Cortex of kidney (tissue), 1 donor: ENCODE measurements at places on chromosomes 5 and 9.

DNA sequence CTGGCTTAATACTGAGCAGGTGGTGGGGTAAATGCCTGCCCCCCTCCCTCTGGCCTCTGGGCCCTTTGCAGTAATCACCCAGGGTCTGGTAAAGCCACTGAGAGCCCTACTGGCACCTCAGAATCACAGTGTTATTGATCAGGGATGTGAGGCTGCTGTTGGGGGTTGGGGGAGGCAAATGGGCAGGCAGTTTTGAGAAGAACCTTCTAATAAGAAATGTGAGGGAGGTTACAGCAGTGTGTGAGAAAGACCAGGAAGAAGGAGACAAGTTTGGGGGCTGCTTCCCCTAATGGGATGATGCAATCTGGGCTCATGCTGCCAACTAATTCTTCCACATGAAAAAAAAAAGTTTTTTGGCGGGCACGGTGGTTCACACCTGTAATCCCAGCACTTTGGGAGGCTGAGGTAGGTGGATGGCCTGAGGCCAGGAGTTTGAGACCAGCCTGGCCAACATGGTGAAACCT is 3.1 kb upstream of the B4GALT7 start:
- DNase-seq, result no peak

DNA sequence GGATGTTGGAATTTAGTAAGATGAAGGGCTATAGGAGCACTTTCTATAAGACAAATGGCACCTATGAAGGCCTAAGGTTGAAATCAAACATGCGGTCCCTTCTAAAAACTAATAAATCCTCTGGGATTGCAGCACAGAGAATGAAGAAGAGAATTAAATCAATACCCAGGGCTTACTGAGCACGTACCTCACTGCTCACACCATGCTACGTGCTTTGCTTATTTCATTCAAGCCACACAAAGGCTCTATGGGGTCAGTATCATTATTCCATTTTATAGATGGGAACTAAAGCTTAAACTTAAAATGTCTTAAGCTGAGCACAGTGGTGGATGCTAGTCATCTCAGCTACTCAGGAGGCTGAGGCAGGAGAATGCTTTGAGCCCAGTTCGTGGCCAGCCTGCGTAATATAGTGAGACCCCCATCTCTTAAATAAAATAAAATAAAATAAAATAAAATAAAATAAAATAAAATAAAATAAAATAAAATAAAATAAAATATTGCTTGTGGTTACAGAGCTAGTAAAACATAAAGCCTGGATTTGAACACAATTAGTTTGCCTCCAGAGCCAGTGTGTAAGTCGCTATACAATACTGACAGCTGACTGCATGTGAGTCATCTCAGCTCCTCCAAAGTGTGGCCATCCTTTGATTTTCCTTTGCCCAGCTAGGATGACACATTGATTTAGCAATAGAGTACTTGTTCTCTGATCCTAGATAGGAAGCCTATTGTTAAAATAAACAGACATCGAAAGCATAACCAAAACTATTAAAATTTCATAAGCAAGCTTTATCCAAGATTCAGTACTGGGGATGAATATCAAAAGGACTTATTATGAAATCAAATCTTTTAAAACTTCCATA is 20.9 kb upstream of the DPYSL3 start:
- DNase-seq, result no peak

DNA sequence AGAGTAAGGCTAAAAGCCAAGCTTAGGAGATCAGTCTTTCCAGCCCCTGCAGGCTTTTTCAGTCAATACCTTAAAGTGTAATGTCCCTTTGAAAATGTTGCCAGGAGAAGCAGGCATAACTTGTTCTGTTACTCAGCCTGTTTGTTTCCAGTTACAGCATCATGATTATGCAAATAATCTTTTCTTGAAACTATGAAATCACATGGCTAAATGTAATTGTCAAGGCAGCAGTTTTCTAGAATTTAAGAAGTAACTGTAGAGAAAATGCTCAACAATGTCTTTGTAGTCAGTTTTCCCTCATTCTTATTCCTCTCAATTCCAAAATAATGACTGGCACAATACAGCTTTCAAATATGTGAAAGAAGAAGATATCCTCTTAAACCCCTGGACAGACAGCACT is 1.9 kb upstream of the GPR107 start:
- DNase-seq, result no peak

- DNase-seq, result no peak
Observed at GRCh38 chr9:125409637-125410521, 148.3 kb downstream of the GAPVD1 start.

DNA sequence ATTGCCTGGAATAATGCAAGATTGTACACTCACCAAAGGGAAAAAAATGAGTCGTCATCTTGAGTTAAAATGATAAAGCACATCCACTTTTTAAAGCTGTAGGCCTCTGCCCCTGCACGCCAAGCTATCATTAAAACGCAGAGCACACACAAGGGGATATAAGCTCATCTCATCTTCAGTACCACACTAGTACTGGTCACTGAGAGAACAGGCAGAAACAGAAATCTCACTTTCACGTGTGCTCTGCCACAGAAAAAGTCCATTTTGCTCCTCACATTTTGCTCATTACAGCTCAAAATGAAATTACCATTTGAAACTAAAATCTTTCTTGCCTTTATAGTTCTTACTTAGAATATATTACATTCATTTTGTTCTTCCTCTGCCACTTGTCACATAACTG is 99.2 kb upstream of the SLC30A5 start:
- no peak for DNase-seq

DNA sequence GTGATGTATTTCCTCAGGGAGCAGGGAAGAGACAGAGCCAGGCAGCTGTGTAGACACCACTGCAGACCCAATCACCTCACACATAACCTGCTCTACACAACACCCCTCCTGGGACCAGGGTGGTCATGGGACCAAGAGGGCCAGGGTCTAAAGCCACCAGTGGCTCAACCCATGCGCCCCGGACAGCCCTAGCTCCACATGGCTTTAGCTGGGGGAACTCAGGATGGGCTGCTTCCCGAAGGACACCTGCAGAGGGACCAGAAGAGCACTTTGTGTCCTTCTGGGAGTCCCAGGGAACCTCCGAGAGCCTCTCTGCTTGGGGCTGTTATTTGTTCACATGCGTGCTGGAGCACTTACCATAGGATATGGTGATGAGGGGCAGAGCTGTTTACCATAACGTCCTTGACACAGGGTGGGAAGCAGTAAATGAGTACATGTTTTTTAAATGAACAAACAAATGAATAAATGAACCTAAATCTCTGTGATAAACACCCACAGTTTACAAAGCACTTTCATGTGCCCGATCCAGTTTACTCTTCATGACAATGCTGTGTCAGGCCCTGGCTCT is 12.3 kb downstream of the SEPTIN8 start:
- DNase-seq, result no peak

- no peak for DNase-seq
Observed at GRCh38 chr5:97163360-97163764, 19.7 kb downstream of the RIOK2 start.

DNA sequence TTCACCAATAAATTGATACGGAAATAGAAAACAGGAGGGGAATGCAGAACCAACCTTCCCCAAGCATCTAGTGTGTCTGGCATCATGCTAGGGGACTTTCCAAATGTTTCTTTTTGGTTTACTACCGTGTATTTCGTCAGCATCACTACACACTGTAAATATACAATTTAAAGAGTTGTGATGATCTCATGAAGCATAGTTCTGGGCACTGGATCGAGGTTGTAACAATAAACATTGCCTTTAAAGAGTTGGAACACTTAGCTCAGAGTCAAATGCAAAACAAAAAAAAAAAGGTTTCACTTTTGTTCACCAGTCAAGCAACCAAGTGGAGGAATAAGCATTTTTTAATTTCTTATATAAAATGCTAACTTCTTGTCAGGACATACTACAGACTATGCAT is 2.9 kb upstream of the SCAI start:
- DNase-seq, result no peak

GRCh38 chr9:37948417-37948980 is 44.6 kb upstream of the SLC25A51 start:
- DNase-seq, result no peak

DNA sequence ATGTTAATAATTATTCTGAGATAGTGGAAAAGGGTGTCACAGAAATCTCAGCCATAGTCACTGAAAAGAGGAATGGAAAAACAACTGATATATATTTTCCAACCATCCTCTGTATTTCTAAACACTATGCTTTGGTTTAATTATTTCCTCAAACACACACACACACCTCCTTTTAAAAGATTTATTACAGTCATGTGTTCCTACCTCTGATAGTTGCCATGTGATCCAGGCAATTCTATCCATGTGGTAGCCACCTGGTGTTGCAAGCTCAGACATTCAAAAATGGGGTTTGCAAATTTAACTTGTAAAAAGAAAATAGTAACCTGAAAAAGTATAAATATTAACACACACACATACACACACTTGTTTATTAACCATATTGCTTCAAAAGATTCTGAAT is 40.0 kb upstream of the CCNG1 start:
- no peak for DNase-seq

DNA sequence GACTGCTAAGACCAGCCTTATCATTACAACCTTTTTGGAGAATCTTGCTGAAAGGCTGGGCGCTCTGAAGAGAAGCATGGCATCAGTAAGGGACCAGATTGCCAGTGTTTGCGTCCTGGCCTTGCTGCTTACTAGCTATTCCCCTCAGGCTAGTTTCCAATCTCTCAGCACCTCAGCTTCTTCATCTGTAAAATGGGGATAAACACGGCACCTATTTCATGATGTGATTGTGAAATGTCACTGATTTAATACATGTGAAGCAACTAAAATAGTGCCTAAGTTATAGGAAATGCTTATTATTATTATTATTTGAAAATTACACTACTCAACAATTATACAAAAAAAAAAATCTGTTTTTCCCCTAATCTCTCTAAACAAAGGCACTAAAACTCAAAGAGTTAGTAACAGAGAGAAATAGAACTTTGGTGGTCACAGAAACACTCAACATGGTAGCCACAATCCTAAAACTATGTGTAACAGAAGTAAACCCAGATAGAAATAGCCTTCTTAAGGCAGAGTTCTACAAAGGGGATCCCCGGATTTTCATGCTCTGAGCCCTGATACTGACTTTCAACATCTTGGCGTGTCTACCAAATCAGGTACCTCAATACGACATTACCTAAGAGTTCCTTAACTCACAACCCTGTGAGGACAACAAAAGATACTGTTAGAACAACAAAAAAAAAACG is 62.0 kb downstream of the ENC1 start:
- DNase-seq, result no peak
